ENCODE measurements at places on chromosomes 7 and 10.

DNA sequence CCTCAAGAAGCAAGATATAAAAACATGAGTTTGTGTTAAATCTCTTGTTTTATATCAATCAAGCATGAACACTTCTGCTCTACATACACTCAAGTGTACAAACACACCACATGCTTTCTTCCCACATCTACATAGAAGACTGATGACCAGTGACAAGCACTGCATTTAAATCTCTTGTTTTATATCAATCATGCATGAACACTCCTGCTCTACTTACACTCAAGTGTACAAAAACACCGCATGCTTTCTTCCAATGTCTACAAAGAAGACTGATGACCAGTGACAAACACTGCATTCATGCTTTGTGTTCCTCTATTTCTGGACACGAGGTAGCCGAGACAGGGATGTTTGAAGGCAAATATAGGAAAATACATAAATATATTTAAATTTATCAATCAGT lies 642.0 kb upstream of the PFKP start:
- no peak for DNase-seq

DNA sequence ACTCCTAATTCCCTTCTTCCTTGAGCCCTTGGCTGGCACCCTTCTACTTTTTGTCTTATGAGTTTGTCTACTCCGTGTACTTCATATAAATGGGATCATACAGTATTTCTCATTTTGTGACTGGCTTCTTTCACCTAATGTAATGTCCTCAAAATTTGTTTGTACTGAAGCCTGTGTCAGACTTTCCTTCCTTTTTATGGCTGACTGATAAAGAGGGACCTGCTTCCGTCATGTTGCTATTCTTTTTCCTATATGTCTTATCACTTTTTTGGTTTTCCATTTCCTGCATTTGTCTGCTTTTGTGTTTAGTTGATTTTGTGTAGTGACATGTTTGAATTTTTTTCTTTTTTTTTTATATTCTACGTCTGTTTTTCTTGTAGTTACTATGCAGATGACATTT lies 470.9 kb downstream of the SDK1 start:
- no peak for DNase-seq

DNA sequence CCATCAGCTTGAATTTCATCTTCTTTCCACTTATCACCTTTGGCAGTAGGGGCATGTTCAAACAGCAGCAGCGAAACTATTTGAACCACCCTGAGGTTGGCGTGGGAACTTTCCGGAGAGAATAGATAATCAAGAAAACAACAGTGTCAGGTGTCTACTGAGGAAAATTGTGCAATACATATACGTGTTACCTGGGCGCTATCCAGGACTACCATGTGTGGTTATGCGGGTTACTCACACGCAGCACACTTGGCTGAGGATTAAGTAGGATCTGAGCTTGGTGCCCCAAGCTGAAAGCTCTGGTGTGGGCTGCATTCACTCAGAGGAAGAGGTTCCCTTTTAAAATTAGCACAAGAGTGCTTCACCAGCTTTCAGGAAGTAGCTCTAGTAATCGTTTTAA lies 8.8 kb upstream of the ABI1 start:
- no peak for DNase-seq

DNA sequence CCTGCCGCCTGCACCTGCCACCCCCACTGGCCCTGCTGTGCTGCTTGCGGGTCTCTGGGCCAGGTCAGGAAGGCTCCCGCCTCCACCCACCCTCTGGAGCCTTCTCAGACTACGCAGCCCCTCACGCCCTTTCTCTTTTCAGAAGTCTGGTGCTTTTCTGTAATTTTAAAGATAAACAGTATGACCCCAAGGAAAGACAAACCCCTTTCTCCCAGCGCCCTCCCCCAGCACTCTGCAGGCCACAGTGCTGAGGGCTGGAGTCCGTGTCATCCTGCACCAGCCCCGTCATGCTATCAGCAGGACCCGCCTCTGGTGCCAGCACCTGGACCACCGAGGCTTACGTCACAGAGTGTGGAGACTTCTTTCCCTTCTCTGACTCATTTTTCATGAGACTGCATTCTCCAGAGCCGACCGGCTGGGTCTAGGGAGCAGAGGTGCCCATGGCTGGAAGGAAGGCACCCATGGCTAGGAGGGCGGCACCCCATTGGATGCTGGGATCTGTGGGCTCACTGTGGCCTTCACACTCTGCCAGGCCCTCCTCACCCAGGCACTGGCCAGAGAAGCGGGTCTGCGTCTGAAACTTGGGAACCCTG lies 53.4 kb downstream of the CFAP46 start:
- DNase-seq: no peak

GRCh38 chr7:117041007-117041406 lies 87.7 kb downstream of the ST7 start:
- no peak for DNase-seq

- DNase-seq: no peak
These were observed 20.4 kb downstream of the ITGB8 start for GRCh38 chr7:20350996-20351692.

DNA sequence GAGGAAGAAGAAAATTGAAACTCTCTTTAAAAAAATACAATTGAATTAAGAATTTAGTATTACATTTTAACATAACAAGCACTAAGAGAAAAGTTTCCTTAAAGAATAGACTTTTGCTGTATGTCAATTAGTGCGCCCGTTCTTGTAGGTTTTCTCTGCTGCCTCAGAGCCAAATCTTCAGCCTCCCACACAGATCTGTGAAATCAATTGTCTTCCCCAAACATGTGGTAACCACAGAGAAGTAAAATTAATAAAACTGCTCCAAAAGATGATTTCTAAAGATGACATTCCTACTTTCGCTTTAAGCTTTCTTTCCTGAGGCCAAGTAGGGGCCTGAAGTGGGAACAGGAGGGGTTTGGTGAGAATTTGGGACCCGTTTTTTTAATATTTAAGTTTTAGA lies 113.2 kb upstream of the ADO start:
- no peak for DNase-seq

DNA sequence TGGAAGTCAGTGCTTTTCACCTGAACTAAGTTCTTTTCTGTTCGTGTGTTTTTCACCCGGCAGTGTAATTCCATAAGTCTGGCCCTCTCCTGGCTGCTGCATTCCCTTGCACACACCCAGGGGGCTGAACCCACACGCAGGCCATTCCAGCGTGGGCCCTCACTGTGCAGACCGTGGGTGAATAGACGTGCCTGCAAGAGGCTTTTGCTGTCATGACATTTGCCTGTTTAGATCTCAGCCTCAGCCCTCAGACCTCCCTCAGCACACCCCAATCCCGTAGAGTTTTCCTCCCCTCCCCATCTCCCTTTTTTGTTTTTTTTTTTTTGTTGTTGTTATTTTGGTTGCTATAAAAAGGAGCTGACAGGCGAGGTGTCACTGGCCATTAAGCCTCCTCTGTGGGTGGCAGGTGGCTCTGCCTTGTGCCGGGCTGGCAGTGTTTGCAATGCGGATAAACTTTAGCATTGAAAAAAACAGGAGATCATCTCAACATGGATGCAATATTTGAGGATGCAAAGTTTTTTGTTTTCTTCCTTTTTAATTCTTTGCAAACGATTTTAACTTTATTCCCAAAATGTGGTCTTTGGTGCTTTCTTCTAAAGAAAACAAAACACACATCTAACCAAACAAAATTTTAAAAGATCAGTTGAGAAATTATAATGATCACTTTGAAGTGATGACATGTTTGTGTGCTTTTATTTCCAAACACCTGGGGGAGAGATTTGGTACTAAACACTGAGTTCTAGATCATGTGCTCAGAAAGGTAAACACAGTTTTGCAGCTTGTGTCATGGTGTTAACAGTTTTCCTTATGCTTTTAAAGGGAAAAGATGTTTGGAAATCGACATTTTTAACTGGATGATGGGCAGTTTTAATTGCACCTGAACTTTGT lies 58.8 kb downstream of the WDR37 start:
- DNase-seq: no peak

DNA sequence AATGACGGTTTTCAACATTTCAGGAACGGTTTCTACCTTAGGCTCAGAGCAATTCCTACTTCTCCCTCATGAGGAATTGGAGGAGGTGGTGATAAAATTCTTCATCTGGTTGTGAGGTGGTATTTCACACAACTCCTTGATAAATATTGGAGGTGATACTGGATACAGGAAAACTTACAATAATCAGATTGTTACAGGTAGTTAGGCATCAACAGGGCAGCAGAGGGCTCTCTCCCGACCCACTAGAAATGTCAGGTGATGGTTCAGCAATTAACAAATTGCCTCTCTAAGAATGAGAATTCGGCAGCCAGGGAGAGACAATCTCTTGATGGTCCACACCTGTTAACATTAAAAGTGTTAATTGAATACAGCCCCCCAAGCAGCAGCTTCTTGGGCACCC lies 22.6 kb downstream of the ZNF786 start:
- no peak for DNase-seq

DNA sequence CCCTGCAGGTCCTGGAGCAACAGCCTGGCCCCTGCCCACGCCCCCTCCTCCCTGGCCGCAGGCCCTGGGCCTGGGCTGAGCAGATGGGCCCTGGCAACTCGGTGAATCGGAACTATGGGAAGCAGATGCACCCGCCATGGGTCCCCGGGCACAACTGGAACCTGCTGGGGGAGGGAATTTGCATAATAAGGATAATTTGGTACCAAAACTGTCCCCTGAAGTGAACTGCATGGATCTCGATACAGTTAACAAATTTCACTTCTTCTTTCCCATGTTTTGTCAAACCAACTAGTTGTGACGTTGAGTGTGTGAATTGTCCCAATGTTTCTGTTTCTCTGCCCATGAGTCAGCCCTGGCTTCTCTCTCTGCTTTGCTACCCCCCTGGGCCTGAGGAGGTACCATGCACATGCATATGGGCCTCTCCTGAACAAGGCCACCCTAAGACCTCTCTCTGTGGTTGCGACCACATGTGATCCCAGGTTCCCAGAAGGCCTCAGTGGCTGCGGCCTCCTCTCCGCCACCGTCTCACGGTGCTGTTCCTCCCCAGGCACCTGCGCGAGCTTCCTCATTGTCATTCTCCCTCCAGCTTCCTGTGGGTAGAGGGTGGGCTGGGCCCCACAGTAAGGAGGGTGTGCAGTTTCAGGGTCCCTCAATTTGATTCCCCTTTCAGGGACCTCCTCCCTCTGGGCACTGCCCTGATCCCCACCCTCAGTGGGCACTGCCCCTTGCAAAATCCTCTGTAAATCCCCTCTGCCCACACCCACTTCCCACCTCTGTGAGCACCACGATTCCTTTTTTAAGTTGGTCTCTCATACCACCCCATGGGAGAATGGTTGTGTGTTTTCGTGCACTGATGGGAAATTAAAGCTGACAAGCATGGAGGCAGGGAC lies 40.0 kb downstream of the FIGNL1 start:
- DNase-seq: no peak

GRCh38 chr10:117087521-117087920 lies 50.5 kb downstream of the VAX1 start:
- DNase-seq: no peak

DNA sequence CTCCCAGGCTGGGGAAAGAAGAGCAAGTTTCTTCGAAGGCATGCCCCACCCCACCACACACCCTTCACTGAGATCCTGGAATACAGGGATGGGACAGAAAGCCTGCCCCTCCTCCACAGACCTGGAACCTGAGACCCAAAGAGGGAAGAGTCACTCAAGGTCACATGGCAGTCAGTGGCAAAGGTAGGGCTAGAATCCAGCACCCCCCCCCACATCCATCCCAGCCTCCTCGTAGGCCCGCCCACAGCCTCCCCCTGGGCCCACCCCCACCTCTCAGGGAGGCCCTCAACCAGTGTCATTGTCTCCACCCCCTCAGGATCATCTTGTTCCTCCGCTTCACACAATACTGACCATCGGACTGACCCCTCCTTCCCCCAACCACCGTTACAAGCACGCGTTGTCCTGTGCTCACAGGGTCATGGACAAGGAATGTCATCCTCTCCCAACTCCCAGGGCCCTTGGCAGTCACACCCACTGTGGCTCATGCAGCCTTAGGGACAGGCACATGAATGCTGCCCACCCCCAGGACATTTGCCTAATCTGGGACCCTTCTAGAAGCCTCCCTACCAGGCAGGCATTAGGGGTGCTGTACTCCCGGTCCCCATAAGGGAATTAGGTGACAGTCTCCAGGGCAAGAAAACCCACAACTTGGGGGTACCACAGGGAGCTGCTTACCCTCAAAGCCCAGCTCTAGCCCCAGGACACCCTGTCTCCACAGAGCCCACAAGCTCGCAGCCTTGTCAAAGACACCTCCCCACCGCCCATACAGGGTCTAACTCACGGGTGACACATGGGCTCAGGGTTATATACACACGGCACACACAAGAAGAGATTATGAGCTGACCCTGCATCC lies 1.4 kb downstream of the KCNH2 start:
- DNase-seq: no peak

DNA sequence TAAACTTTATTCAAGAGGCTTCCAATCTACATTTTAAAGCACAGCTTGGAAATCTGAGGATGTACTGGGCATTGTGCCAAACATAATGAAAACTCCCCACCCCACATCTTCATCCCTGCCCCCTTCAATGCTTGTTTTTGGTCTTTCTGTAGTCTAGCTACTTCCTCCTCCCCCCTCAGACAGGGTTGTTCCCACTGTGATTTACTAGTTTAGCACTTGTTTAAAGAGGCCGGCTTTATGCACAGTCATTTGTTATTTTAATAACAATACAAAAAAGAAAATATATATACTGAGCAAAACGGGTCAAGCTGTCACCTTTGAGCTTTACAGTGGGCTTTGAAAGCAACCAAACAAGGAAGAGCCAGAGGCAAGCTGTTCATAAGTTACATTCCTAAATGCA lies 132.6 kb downstream of the CHRM2 start:
- DNase-seq: no peak

- DNase-seq: no peak
These were observed 3.0 kb downstream of the NUP42 start for GRCh38 chr7:23184709-23185359.

- peak; percentile 70 for DNase-seq
These were observed 8.5 kb downstream of the RASSF4 start for GRCh38 chr10:44968091-44968490.

DNA sequence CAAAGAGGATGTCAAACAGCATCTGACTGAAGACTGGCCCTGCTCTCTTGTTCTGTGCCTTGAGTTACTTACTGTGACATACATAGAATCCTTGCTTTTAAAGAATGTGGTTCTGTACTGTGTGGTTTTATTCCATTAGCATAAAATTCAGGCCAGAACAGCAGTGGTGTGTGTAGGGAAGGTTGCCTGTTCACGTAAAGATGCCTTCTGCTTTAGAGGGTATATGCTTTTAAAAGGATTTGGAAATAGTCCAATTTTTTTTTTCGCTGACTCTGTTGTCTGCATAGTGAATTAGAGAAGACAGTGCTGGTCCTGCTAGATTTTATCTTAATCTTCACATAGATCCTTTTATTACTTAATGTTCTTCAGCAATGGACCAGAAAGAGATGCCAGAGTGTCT lies 470.8 kb upstream of the SEMA3A start:
- DNase-seq: no peak

- no peak for DNase-seq
These were observed 32.6 kb downstream of the EPHB4 start for GRCh38 chr7:100794741-100795140.

DNA sequence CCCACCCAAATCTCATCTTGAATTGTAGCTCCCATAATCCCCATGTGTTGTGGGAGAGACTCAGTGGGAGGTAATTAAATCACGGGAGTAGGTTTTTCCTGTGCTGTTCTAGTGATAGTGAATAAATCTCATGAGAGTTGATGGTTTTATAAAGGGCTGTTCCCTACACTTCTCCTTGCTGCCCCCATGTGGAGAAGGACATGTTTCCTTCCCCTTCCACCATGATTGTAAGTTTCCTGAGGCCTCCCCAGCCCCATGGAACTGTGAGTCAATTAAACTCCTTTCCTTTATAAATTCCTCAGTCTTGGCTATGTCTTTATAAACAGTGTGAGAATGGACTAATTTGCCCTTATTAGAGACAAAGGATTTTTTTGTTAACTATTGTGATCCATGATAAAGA lies 48.5 kb upstream of the MKX start:
- no peak for DNase-seq
